ENCODE measurements at places on chromosomes 7 and 10.

DNA sequence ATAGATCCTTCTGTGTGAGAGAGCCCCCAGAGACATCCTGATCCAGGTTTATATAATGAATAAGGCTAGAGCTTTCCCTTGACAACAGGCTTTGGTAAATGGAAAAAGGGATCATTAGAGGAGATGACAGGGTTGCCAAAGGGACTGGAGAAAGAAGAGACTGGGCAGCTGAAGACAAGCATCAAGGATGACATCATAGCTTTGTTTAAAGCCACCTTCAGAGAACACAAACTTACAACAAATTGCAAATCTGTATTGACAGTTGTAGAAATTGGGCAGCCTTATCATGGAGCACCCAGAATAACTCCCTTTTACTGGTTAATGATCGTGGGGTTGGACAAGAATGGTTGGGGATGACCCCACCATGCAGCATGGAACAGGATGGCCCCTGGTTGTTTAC lies 3.7 kb upstream of the PLPP4 start:
- no peak for DNase-seq

DNA sequence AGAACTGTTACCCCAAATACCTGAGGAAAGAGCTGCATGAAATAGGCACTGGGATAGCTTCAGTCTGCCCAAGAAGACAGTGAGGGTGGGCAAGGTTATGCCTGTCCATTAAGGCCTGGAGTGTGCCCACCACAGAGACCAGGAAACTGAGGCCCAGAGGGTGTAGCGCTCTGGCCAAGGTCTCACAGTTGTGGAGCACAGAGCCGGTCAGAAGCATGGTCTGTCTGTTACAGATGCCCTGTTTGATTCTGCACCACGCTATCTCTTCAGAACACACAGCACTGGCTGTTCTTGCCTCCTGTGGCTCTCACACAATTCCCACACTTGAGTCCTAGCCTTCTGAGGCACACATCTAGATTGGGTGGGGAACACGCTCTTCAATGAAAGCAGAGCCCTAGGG lies 261.4 kb downstream of the GRID1 start:
- no peak for DNase-seq

GRCh38 chr7:73678862-73679261 lies 4.4 kb downstream of the DNAJC30 start:
- DNase-seq, result no peak

DNA sequence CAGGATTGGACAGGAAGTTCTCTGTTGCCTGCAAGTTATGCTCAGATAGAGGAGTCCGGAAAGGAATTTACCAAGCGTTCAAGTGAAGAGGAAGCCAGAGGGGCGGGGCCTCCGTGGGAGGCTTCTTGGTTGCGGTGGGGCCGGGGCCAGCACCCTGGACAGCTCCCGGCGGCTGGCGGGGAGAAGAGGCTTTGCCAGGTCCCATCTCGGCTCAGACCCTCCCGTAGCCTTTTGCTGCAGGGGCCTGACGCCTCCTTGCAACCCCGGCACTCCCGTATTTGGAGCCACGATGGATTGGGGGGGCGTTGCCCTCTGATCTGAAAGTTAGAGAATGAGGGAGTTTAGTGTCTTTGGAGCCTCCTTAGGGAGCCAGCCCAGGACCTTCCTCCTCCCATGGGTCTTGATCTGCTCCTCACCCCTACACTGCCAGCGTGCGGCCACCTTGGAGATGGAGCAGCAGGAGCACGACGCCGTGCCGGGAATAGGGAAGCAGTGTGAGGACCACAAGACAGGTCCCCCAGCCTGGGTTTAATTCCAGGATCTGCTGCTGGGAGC lies 3.1 kb upstream of the SLC18A3 start:
- no peak for DNase-seq

- no peak for DNase-seq
Measured at GRCh38 chr10:11161096-11161495, 143.4 kb downstream of the CELF2 start.

DNA sequence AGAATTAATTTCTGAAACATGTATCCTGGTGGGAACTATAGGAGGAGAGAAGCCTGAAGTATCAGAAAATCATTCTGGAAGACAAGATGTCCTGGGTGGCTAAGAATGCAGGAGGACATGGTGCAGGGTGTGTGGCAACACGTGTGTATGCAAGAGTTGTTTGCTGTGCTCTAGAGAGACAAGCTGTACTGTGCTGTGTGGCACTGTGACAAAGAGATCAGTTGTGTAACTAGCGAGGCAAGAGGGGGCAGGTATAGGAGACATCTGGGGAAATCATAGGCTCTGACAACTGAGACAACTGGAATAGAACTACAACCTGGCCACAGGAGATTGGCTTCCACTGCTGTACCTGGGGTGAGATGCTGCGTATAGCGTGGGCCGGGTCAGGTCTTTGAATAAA lies 9.3 kb downstream of the ITGA8 start:
- DNase-seq, result no peak

DNA sequence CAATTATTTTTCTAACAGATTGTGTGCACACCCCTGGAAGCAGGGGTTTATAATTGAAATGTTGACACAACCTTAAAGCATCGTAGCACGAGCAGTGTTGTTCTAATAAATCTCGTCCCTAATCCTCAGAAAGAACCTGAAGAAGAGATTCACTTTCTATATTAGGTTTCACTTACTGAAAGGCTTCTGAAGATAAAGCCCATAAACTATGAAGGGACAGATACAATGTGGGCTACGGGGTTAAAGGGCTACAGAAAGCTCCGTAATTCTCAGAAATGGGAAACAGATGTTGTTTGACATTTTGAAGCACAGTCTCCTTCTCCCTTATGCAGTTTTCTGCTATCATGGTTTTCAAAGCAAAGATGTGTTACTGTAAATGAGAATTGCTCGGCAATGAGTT lies 479.6 kb downstream of the GATA3 start:
- no peak for DNase-seq

- DNase-seq, result no peak
Measured at GRCh38 chr7:20839987-20840386, 53.3 kb upstream of the SP8 start.

DNA sequence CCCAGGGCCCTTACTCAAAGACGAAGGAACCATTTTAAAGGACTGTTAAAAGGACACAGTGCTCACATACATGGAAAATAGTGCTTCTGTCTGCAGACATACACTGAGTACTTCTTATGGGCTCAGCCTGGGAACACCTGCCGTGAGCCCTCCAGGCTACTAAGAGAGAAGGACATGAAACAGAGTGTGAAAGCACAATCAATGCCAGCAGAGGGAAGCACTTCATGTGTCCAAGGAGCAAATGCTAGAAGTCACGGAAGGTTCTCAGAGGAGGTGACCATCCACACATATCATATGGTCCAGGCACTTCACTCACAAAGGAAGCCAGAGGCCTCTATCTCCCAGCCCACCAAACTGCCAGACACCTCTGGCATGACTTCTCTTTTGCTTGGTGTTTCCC lies 15.5 kb downstream of the ELMO1 start:
- DNase-seq, result no peak

DNA sequence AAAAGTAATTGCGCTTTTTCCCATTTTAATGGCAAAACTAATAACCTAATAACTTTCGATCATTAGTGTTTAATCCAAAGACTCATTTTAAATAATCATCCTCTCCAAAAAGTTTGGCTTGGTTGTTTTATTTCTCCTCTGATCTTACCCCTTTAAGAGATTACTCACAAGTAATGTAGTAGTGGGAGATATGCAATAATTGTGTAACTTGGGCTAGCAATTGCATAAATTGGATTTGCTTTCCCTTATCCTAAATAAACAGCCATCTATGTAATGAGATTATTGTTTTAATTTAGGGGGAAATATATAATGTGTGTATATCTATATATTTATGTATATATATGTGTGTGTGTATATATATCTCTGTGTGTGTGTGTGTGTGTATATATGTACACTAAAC lies 82.5 kb downstream of the RNLS start:
- DNase-seq, result no peak
